Melanocyte of skin (primary cell): ENCODE measurements at places on chromosomes 16 and 17. TPM values are rescaled to one million over a fixed set of nuclear protein-coding genes. Genes with fewer than 3 reads are reported as not detected.

The CIBAR2 gene
- total RNA-seq = not detected in 2 replicates

The SPNS3 gene
- total RNA-seq = not detected in 2 replicates

The TBC1D3G gene
- total RNA-seq = not detected in 2 replicates

The NPIPA3 gene
- 2.2 TPM in 1 of 2 replicates, not detected in the other for total RNA-seq

The DNAAF8 gene
- total RNA-seq = 0.33 and 0.46 TPM in 2 replicates

The EVI2B gene
- total RNA-seq = 1.1 and 1.7 TPM in 2 replicates
